ENCODE measurements at places on chromosomes 7 and 10. TPM values are rescaled to one million over a fixed set of nuclear protein-coding genes. Genes with fewer than 3 reads are reported as not detected.
A peak's percentile ranks its signal among the peaks of the same experiment; 100 is the strongest.

The BPGM gene
- total RNA-seq, result 39.6 TPM

The CALML5 gene
- not detected for total RNA-seq

The NEUROD6 gene
- not detected for total RNA-seq

The SH2B2 gene
- 0.44 TPM for total RNA-seq

The NUTM2E gene
- 0.05 TPM for total RNA-seq

DNA sequence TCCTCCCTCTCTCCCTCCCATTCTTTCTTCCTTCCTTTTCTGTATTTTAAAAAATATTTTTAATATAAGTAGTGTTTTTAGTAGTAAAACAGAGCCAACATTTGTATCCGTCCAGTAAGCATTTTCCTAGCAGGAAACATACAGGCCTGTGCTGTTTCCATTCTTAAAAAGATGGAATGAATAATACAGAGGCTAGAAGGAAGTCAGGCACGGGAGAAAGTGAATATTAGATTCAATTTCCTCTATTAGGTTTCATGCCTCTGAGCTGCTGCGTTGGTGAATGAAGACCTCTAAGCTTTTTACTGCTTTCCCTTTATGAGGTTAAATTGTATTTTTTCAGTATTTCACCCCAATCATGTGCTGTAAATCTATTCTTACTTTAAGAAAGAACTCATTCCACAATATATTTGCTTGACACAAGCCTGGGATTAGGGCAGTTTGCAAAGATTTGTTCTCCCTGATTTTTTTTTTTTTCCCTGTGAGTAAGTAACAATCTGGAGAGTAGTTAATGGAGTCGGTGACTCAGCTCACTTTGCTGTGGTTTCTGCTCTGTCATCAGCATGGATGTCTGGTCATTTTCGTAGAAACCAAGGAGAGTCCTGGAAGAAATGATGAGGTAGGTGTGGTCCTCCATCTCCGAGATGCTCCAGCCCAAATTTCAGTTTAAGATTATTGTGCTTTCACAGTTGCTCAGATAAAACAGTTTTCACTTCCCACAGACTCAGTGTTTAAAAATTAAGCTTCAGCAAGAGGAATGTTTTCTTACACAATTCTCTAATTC, 76.1 kb upstream of the PITRM1 start:
- peak; percentile 88 for DNase-seq

DNA sequence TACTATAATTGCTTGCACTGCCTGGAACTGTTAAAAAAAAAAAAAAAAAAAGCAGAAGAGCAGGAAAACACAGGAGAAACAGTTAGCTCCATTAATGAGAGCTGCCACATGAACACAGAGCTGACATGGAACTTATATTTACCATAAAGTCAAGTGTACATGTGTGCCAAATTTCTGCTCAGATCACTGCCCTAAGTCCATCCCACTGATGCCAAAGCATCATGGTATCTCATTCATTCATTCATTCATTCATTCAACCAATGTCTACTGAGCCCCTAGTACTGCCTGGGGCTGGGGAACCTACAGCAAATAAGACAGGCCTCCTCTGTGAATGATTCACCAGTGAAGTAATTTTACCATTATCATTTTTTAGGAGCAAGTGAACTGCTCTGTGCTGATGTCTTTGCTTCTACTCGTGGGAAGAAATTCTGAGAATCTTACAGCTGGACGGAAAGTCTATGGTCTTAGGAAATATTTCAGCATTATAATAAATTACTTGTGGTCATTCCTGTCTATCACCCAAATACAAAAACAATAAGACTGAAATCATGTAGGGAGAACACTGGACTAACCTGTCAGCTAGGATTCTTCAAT, 58.8 kb upstream of the ABLIM1 start:
- peak; percentile 23 for DNase-seq

DNA sequence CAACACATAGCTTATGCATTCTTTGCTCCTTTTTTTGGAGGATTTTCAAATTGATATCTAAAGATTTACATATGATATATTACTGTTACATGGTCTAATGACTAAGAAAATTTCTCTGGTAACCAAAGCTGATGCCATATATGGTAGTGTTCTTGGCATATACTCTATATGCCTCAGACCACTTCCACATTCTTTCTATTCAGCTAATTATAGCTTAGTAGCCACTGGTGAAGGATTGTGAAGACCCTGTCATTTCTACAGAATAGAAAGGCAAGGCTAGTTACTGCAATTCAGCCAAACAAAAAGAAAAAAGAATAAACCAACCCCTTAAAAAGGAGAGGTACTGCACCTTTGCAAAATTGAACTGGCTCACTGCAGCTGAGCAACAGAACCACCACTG, 3.7 kb downstream of the PURB start:
- peak; percentile 65 for DNase-seq

GRCh38 chr10:129030603-129030895, 436.5 kb upstream of the MGMT start:
- no peak for DNase-seq

- DNase-seq, result peak; percentile 47
Measured at GRCh38 chr7:157047148-157047547, 36.7 kb upstream of the MNX1 start.

All from M059J (cell line).